ENCODE measurements at places on chromosomes 16 and 17. TPM values are rescaled to one million over a fixed set of nuclear protein-coding genes. Genes with fewer than 3 reads are reported as not detected.

- DNase-seq, result peak; percentile 35
Observed at GRCh38 chr16:53056392-53056881, 1.6 kb downstream of the CHD9 start.

- DNase-seq, result no peak
Observed at GRCh38 chr17:27975146-27976011, 67.1 kb upstream of the NLK start.

The SCGB1C2 gene
- not detected for total RNA-seq

- no peak for DNase-seq
Observed at GRCh38 chr16:31860508-31860907, 13.1 kb upstream of the ZNF267 start.

- DNase-seq, result no peak
Observed at GRCh38 chr17:32192379-32192778, 50.1 kb downstream of the RHOT1 start.

DNA sequence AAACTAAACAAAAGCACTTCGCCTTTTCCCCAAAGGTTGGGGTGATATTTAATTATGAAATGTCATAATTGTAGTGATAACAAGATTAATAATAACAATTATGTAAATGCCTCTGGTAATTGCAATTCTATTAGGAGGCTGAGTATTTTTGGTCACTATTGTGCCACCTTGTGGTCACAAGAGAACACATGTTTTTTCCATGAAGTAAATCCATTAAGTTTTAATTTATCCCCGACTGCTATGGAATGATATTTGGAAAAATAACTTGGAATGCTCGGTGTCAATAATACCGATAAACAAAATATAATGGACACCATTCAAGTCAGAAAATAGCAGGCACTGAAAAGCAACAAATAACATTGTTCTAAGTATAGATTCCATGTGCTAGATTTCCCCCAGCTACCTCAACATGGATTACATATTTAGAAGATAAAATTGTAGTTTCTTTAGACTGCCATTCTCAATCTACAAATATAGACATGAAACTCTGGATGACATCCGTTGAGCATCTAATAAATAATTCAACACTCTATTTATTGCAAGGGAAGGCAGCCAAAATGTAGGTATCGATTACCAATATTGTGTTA lies 25.0 kb upstream of the KCNJ2 start:
- no peak for DNase-seq

The RASL10B gene
- 1.4 TPM for total RNA-seq

The KRT28 gene
- total RNA-seq, result not detected

GRCh38 chr16:82510789-82511305 lies 115.9 kb upstream of the CDH13 start:
- no peak for DNase-seq

DNA sequence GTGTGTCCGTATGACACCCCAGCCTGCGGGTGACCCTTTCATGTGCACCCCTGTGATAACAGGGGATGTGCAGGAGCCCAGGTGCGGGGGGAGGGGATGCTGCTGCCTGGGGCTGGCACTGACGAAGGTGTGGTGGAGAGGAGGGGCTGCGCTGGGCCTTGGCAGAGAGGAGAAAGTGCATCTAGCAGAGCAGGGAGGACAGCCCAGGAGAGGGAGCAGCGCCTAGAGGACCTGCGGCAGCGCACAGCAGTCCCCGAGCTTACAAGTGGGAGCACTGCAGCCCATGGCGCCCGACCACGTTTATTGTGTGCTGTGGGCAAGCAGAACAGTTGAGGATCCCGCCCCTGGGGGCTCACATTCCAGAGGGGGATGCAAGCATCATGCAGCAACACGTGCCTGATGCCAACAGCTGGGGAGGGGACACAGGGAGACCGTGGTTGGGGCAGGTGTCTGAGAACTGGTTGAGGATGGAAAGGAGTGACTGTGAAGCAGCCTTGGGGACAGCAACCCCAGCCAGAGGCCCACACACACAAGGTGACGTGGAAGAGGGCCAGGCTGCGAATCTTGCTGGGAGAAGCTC lies 10.9 kb upstream of the SLC7A5 start:
- DNase-seq, result no peak

DNA sequence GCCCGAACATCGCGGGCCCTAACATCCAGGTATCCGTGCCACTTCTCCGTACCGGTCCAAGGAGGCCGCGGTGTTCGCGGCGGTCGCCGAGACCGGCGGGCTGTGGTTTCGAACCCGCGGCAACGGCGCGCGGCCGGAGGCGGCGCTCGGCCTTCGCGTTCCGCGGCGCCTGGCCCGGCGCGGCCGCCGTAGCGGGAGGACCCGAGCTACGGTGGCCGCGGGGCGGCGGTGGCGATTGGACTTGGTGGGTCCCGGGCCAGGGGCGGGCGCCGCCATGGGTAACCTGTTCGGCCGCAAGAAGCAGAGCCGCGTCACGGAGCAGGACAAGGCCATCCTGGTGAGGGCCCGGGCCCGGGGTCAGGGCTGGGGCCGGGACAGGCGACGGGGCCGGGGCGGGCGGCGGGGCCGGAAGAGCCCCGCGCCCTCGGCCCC lies at the start of gene CHMP6:
TSS of gene CHMP6 (plus strand) at position 197 of the 432 bp plus-strand sequence. CDS start at position 275, 78 bp downstream.
- DNase-seq, result peak; percentile 76

The DYNLRB2 gene
- not detected for total RNA-seq

DNA sequence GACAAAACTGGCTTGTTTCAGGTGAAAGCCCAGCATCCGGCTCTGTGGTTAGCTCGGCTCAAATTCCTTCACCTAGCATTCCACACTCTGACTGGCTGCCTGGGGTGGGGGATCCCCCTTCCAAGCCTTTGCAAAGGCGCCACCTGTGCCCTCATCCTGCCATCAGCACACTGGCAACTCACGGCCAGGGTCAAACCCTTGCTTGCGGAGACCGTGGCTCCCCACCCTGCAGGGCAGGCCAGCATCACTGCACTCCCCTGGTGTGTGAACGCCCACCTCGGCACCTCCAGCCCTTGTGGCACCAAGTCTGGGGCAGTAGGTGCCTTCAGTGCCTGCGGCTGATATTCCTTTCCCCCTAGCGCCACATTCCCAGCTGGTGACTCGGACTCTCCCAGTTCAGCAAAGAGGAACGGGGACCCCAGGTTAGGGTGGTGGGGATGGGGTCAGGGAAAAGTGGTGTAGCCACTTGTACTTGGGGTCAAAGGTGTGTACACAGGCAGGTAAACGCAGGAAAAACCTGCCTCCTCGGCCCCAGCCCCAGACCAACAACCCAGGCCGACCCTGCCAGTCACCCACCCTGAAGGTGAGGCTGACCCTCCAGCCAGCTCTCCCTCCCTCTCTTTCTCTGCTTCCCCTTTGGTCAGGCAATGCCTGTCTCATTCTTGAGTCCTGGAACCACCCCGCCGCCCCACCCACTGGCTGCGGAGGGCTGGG lies 1.1 kb downstream of the FLII start:
- DNase-seq, result peak; percentile 86

The KRT17 gene
- not detected for total RNA-seq

GRCh38 chr17:72928454-72929136 lies 163.9 kb downstream of the SLC39A11 start:
- no peak for DNase-seq

- DNase-seq, result no peak
Observed at GRCh38 chr17:79615926-79616325, 5.1 kb upstream of the RBFOX3 start.

DNA sequence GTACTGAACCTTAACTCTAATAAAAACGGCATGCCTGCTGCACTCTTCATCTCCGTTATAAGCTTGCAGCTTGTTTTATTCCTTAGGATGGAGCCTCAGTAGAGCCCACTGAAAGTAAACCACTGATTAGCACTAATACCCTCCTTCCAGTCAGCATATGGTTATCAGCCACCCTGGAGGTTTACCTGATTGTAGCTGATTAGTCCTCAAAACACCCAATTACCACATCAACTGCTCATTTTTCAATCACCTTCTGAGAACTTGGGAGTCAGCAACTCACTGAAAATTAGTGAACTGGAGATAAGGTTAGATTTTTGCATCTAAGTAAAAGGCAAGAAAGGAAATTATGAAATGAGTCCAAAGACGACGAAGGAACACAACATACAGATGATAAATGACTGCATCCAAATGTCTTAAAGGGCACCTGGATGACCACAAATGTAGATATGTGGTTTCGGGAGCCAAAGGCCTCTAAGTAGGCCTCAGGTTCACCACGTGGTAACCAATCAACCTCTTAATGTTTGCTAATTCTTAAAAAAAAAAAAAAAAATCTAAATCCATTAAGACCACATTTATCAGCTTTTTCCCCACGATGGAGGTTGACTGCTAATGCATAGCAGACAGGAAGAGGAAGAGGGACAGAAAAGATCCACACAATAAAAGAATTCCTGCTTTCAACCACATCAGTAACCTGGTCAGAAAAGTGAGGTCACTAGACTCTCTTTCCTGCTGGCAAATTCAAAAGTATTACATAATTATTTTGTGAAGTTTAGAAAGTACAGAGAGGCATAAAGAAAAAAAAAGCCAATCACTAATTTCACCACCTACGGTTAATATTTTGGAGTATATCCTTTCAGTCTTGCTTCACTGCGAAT lies 28.0 kb downstream of the DCUN1D3 start:
- no peak for DNase-seq

DNA sequence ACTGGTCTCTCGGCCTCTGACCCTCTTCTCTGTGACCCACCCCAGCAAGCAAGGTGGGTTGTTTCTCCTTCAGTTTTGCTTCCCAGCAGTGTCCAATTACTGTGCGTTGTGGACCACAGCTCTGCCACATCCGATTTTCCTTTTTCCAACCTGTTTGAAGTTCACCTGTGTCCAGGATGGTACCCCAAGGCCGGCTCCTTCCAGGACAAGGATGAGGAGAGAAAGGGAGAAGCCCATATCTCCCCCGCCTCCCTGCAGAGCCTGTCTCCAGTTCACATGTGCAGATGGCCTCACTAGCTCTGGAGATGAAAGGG lies 13.5 kb downstream of the NMRAL1 start:
- no peak for DNase-seq

The CCL17 gene
- total RNA-seq, result not detected

- no peak for DNase-seq
Observed at GRCh38 chr16:63650550-63650949, 1471.3 kb downstream of the CDH11 start.

DNA sequence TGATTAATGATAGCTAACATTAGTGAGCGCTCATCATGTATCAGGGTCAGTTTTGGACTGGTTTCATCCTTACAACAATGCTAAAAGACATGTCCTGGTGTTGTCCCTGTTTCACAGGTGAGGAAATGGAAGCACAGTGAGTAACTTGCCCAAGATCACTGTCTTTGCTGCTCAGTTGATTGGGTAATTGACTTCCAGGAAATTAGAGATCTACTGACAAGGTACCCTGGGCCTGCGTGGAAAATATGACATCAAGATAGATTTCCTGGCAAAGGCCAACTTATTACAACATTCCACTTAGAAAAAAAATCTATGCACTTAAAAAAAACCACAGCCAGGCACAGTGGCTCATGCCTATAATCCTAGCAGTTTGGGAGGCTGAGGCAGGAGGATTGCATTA lies 96.3 kb downstream of the CYLD start:
- no peak for DNase-seq

The P2RX1 gene
- 0.82 TPM for total RNA-seq

DNA sequence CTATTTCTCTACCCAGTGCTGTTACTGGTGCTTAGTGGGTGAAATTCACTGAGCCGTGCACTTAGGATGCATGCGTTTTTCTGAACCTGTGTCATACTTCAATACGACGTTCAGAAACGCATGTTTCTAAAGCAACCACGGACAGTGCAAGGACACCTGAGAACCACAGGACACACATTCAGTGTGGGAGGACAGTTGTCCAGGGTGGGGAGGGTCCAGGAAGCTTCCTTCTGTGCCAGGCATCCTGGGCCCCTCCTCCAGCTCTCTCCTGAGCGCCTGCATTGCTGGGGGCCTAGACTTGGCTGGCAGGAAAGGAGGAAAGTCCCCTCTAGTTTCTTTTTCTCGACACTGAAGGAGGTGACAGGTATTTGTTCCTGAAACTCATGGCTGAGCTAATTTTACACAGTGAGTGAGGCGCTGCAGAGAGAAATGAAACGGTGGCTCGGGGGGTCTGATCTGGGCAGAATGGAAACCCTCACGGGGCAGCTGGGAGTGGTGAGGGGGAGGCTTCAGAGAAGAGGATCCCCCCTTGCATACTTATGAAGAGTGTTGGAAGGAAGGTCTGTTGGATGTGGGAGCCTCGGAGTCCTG lies 89.9 kb downstream of the IRF8 start:
- peak; percentile 6 for DNase-seq

- no peak for DNase-seq
Observed at GRCh38 chr17:34709158-34709754, 129.9 kb downstream of the TMEM132E start.

DNA sequence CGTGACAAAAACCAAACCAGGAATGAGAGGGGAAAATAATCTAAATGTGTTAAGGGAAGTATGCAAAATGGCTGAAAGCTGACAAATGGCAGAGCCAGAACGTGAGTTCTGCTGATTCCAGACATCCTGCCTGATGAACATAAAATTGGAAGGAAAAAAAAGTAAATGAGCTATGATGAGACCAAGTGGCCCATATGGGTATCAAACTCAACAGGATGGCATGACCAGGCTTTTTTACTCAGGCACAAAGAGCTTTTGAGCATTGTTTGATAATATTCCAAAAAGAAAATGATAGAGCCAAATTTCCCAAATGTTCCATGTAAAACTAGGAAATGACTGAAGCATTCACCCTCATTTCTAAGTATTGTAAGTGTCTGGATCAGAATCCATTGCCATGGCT lies 449.2 kb downstream of the CDH13 start:
- DNase-seq, result no peak

GRCh38 chr17:50588391-50589049 lies 28.0 kb downstream of the CACNA1G start:
- DNase-seq, result no peak

- DNase-seq, result no peak
Observed at GRCh38 chr17:76834870-76835269, 33.3 kb upstream of the MGAT5B start.

- no peak for DNase-seq
Observed at GRCh38 chr17:37327341-37328090, 48.3 kb upstream of the C17orf78 start.

The GJD3 gene
- not detected for total RNA-seq

- no peak for DNase-seq
Observed at GRCh38 chr17:56395787-56396186, 197.7 kb upstream of the NOG start.

GRCh38 chr16:52657924-52658323 lies 111.0 kb upstream of the TOX3 start:
- DNase-seq, result no peak

GRCh38 chr16:23088018-23088417 lies 61.2 kb downstream of the USP31 start:
- DNase-seq, result no peak

The SKAP1 gene
- total RNA-seq, result 6.4 TPM

- no peak for DNase-seq
Observed at GRCh38 chr16:69867784-69868560, 83.2 kb upstream of the CLEC18A start.

GRCh38 chr17:82924214-82924613 lies 84.4 kb upstream of the ZNF750 start:
- no peak for DNase-seq

GRCh38 chr17:76727745-76728456 lies 1.3 kb downstream of the METTL23 start:
- peak; percentile 28 for DNase-seq

The CACNG1 gene
- total RNA-seq, result not detected

DNA sequence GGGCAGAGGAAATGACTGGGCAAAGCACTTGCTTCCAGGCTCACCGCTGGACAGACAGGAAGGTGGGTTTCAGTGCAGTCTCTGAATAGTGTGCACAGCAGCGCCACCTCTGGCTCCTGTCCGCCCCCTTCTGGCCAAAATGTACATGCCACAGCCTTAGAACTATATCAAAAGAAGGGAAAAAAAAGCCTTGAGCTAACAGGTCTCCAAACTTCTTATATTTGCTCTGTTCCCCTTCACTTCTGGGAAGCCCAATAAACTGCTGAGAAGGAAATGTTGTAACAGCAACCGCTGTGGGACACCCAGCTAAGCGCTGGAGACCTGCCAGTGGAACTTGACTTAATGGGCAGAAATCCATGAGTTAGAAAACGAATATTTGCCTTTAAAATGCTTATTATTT lies 17.5 kb downstream of the COG7 start:
- peak; percentile 73 for DNase-seq
